Stimulated activated CD8-positive, alpha-beta memory T cell treated with anti-CD3 and anti-CD28 coated beads, Interleukin-2, amount 100 ng/mL, for 48 hours (primary cell): ENCODE measurements at places on chromosomes 4 and X.

DNA sequence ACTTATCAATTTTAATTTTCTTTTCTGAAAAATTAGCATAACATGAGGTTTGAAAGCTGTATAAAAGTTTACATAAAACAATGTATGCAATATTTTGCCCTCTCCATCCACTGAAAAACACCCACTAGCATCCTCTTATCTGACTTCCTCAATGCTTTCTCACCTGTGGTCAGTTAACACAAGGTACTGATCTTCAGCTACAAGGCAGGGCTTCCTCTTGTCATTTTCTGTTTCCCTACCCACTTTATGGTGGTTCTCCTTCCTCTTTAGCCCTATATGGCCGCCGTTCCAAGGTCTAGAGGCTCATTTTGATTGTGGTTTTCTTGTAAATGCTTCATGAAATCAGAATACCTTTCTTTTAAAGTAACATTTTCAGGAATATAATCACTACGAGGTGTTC, 618.6 kb upstream of the CPEB2 start:
- DNase-seq, result no peak

DNA sequence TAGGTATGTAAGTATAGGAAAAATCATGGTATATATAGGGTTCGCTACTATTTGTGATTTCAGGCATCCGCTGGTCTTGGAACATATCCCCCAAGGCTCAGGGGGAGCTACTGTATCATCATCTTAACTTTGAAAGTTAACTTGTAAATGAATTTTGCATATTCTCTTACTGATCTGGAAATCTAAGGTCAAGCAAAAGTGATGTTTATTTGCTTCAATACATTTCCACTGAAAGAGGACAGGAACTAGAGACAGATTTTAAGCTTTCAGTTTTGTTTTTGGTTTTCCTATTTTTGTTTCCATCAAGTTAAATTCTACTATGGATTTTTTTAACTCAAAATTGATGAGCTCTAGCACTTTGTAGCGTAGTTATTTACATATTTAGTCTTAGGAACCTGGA, 56.2 kb downstream of the NAF1 start:
- no peak for DNase-seq

DNA sequence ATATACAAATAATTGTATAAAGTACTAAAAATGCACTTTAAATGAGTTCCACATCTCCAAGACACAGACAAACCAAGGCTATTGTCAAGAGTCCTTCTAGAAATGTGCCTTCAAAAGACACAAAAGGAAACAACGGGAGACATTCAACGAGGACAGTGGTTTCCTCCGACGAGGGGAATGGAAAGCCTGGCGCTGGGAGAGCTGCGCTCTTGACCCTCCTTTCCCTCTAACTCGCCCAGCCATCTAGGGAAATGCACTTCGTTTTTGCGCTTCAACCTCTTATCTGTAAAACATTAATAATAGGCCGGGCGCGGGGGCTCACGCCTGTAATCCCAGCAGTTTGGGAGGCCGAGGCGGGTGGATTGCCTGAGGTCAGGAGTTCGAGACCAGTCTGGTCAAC, 37.0 kb downstream of the ZFP42 start:
- no peak for DNase-seq

DNA sequence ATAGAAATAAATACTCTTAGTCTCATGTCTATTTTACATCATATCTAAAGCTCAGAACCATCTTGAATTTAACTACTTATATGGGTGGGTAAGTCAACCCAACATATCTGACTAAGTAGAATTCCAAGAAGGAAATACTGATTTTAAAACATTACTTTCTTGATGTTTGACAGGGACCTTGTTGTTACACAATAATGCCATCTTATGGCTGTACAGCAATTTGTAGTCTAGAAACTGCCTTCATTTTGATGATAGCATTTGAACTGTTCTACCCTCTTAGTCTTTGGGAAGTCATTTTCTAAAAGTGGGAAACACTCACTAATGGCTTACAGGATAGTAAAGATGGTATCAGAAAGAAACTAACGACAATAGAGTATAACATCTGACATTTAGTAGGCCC, 929.5 kb downstream of the DMD start:
- DNase-seq, result no peak

DNA sequence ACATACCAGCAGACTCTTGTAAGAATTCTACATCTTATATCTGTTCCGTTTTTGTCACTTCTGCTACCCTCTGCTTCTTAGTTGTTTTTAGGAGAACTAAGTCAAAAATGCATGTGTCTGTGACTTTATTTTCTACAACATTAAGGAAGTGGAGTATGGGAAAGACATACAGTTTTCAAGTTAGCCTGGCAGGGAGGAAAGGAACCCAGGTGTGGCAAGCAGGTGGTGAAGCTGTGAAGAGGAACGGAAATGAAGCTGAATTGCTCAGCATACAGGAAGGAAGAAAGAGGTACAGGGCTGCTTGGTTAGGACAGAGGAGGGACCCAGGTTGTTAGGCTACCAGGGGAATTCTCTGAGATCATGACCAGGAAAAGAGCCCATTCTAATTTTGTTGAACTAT, 9.4 kb downstream of the GPRIN3 start:
- no peak for DNase-seq

DNA sequence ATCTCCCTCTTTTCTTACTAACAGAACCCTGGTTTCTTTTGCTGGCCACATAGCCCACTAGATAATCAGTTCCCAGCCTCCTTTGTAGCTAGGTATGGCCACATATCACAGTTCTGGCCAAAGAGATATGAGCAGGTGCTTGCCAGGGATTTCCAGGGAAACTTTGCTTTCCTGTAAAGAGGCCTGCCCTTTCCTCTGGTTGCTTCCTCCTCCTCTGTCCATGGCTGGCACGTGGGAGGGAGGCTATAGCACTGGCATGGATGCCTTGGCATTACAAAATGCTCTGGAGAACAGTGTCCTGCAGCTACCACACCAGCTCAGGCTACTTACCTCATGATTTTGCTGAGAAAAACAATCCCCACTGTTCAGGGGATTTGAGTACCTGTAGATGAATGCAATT, 27.5 kb downstream of the RAB33B start:
- DNase-seq, result no peak

DNA sequence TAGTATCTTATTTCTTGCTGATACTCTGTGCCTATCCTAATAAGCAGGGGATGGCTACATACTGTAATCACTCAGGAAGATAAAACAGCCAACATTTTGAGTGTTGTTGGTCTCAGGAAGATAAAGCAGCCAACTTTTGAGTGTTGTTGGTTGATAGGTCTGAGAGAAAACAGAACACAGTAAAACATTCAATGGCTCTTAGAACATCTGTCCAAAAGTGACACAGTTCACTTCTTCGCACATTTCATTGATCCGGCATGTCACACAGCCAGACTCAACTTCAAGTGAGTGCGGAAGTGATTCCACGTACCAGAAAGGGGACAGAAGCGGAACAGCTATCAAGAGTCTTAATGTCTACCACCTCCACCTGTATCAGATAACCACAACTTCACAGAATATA, 87.3 kb upstream of the DMD start:
- DNase-seq, result no peak

GRCh38 chr4:163279713-163280112, 52.7 kb downstream of the NPY1R start:
- no peak for DNase-seq
